ENCODE measurements at places on chromosomes 11 and 22.
A peak's percentile ranks its signal among the peaks of the same experiment; 100 is the strongest.

DNA sequence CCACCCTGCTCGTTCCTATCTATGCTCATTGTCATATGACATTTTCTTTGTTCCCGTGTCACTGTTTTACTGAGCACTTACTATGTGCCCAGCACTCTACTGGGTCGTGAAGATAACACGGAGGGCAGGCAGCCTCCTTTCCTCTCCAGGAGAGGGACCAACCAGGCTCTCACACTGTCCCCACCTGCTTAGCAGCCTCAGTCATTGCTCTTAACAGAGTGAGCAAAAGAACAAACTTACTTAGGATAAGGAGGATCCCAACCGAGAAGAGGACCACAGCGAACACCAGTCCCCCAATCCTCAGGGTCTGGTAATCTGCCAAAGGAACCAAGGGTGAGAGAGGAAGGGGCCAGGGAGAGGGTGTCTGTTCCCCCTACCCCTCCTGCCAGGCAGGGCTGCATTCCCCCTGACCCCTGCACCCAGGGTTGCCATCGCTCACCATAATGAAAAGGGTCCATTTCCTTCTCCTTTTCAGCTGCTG is 17.0 kb upstream of the FXYD2 start:
- DNase-seq: no peak

DNA sequence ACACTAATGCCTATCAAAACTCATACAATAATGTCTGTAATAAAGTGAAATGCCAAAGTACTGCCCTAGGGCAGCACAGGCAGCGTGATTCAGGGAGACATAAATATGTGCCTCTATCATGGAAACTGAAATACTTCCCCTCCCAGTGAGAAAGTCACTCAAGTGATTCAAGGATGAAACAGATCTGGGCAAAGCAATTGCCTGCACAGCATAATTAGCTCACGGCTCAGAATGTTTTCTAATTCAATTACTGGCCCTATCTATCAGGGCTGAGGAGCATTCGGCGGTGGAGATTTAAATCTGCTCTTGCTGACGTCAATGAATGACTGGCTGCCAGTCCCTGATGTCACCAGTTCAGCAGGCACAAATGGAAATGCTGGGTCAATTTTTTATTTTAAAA is 27.7 kb upstream of the PPP2R1B start:
- DNase-seq: no peak

DNA sequence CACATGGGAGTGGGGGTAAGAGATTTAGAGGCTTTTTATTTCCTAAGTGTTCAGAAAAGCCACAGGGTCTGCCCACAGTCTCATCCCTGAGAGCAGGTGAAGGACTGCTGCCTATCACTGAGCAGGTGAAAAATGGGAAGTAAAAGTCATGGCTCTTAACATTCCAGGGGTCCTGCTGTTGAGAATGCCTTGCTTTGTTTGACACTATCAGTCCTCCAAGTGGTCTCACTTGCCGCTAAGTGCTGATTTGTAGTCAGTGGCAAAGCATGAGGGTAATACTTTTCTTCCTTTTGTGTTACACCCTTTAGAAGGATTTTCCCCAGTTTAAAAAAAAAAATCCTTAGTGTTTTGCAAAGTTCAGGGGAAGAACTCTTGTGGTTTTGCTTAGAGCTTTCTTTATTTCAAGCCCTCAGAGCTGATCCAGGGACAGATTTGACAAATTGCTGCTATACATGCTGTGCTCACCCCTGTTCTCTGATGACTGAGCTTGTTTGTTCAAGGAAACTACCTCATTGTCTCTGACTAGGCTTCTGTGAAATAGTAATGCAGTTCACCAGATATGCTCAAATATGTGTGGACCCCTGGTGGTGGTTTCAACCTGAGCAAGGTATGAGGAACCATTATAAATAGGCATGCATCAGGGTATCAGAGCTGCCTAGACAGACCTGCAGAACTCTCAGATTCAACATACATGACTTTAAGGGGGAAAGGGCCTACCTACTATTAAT is 141.0 kb downstream of the ARHGAP42 start:
- DNase-seq: no peak

DNA sequence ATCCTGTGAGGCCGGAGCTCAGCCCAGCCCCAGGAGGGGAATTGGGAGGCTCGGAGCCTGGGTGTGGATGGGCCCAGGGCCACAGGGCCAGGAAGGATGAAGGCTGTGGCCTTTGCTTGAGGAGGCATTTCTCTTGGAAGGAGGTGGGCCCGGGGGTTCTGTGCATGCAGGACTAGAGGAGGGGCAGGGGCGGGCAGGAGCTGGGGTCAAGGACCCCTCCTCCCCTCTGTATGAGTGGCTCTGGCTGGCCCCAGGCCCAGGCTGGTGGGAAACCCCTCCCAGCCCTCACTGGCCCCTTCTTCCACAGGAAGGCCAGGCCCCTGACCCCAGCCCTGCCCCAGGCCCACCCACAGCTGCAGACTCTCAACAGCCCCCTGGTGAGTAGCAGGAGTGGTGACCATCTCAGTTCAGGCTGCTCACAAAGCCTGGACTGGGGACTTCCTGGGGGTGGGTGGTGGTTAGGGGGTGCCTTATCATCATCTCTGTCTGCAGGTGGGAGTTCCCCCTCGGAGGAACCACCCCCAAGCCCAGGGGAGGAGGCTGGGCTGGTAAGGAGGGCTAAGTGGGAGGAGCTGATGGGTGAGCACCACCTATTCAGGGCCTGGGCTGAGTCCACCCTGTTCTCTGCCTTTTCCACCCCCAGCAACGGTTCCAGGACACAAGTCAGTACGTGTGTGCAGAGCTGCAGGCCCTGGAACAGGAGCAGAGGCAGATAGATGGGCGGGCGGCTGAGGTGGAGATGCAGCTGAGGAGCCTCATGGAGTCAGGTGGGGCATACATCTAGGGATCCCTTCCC is 6.0 kb downstream of the KCNK7 start:
- DNase-seq: peak; percentile 53

DNA sequence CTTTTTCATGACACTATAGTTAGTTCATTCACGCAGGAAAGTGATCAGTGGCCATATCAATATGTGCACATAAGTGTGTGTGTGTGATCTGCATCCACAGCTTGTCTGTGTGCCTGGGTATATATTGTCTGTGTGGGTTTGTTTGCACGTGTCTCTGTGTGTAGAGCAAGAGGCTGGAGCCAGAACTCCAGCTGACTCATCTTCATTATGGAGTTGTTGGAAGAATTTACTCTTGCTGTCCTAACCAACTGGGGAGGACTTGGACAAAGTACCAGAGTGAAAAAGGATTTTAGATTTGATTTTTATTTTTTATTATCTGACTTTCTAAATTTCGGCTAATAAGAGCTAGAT is 63.9 kb downstream of the TP53I11 start:
- no peak for DNase-seq

DNA sequence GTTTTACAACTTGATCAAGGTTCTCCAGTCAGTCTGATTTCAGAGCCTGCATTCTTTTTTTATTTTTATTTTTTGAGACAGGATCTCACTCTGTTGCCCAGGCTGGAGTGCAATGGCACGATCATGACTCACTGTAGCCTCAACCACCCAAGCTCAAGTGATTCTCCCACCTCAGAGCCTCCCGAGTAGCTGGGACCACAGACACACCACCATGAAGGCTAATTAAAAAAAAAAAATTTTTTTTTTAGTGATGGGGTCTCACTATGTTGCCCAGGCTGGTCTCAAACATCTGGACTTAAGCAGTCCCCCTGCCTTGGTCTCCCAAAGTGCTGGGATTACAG is 117.2 kb upstream of the NAV2 start:
- DNase-seq: no peak

DNA sequence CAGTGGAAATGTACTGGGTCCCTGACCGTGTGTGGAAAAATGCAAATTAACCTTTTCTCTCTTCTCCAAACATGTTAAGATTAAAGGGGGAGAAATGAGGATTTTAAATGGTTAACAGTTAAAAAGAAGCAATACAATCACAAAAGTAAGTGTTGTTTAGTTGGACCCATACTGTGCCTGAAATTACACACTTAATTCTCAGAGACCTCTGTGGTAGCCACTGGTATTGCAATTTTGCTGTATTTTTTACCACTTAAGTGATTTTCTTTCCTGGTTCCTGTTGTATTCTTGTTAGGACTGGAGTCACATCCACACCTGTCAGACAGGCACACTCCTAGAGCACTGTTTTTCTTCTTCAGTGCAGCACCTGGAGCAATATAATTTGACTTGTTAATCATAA is 179.6 kb upstream of the PDGFD start:
- no peak for DNase-seq

DNA sequence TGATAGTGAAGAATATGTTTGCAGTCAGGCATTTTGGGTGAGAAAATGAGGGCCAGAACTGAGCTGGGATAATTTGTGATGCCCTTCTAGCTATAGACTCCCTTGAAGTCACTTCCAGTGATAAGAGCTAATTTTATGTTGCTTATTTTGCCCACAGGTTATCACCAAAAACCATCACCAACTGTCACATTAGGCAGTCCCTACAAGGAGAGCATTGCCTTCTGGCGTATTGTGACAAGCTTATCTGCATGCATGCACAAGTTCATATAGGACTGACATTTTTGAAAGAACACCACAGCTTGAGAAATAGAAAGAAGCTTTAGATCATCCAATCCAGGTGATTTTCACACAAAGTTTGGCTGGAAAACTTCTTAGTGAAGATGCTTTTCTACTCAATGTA is 735.3 kb upstream of the RAG2 start:
- DNase-seq: no peak

- DNase-seq: no peak
Measured at GRCh38 chr22:39283322-39284141, 35.9 kb downstream of the RPL3 start.

DNA sequence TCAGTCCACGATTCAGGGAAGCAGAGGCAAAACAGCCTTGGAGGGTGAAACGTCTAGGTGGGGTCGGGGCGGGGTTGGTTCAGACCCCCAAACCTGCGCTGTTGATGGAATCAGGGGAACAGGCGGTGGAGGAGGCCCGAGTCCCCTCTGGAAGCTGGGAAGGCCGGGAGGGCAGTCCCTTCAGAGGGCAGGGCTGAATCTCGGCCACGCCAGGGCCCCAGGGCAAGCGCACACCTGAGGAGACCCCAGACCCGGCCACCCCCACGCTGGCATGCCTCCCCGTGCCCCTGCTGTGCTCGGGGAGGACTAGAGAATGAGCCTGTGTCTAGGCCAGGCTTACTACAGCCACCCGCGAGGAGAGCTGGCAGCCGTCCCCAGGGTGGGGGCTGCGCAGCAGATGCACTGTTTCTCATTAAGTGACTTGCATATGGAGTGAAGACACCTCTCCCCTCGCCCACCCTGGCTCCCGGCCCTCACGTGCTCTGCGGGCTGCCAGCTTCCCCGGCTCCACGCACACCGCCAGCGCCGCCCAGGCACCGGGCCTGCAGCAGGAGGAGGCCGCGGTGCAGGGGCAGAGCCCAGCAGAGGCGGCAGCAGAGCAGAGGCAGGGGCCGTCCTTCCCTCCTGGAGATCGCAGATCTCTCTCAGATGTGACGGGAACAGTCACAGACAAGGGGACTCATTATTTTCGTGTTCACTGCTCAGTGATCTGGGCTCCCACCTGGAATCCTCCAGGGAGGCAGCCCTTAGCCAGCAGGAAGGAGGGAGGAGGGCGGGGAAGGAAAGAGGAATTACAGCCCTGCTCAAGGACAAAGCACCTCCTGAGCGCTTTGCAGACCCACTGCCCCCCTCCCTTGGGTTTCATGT is 47.1 kb upstream of the OPCML start:
- no peak for DNase-seq

DNA sequence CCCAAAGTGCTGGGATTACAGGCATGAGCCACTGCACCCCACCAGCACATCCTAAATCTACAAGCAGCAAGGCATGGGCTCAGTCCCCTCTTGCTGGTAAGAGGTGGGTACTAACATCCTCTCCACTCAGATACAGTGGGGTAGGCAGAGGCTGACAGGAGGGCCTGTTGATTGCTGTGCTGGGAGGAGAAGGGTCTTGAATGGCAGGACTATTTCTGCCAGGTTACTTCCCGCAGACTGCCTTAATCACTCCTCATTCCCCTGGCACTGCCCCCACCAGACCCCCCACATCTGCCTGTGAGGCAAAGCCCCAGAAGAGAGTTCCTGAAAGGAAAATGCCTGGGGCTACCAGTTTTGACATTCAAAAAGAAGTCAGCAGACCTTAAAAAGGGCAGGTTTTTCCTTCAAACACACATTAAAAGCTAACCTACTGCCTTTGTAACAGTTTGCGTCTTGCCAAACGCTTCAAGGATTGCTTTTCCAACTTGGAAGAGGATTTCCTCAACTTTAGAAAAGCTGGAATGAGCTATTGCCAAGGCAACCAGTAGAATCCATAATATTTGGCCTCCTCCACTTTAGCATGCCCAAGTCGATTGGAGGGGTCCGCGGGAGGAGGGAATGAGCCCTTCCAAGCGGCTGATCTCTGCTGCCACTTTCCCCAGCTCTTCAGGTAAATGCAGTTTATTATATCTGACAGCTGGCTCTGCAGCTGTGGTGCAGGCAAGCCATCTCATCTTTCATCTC is 62.0 kb downstream of the FDX1 start:
- no peak for DNase-seq

GRCh38 chr22:44546686-44547310 is 48.8 kb upstream of the RTL6 start:
- DNase-seq: no peak

DNA sequence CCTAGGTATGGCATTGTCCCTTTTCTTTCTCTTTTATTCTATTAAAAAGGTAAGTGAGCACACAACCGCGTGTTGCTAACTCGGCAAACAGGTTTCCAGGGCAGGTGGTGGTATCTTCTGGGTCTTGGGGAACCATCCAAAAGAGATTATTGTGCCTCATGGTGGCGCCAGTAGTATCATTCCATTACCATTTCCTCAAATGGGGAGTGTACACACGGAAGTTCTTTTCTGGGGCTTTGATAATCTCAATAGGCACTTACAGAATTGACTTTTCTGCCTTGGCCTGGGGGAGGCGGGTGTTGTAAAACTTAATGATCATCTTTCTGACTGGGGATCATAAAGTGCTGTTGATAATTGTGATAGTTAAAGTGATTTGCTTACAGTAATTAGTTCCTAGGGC is 234.1 kb downstream of the KIRREL3 start:
- DNase-seq: no peak

DNA sequence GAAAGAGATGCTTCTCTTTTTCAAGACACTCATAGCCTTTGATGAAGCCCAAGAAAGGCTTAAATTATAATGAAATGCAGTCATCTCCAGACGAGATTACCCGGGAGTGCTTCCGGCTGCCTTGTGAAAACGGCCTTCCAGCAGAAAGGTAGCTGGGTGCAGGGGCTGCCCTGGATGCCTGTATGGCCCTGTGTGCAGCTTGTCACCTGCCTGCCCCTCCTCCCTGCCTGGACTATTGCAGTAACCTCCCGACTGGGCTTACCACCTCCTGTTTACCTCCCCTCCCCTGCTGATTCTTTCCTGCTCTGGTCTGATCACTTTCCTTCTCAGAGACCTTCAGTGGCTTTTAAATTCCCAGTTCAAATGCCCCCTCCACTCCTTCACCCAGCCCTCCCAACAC is 126.4 kb upstream of the SYT13 start:
- DNase-seq: no peak

GRCh38 chr11:8234910-8235309 is 28.8 kb downstream of the LMO1 start:
- no peak for DNase-seq

- DNase-seq: no peak
Measured at GRCh38 chr22:48093981-48094380, 1331.5 kb downstream of the TBC1D22A start.

Data from stimulated activated CD8-positive, alpha-beta memory T cell treated with anti-CD3 and anti-CD28 coated beads, Interleukin-4, amount 100 ng/mL, for 24 hours (primary cell).